ENCODE measurements at places on chromosomes 12 and 14.
A peak's percentile ranks its signal among the peaks of the same experiment; 100 is the strongest.

- DNase-seq: no peak
Measured at GRCh38 chr14:53338192-53338591, 185.1 kb upstream of the DDHD1 start.

DNA sequence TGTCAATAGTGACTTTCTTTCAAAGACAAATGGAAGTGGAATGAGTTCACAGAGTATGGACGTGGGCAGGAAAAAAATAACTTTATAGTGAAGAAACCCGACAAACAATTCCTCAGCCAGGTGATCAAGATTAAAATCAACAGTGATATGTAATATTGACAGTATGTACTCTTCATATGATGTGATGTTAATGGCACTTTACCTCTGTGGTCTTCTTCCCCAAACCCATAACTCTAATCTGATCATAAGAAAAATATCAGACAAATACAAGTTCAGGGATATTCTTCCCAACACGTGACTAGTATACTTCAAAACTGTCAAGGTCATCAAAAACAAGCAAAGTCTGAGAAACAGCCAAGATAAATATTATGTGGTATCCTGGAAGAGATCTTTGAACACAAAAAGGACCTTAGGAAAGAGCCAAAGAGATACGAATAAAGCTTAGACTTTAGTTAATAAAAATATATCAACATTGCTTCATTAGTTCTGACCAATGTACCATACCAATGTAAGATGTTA lies 215.5 kb downstream of the PPFIA2 start:
- DNase-seq: no peak

GRCh38 chr12:47739979-47740378 lies 14.7 kb upstream of the ENDOU start:
- no peak for DNase-seq

DNA sequence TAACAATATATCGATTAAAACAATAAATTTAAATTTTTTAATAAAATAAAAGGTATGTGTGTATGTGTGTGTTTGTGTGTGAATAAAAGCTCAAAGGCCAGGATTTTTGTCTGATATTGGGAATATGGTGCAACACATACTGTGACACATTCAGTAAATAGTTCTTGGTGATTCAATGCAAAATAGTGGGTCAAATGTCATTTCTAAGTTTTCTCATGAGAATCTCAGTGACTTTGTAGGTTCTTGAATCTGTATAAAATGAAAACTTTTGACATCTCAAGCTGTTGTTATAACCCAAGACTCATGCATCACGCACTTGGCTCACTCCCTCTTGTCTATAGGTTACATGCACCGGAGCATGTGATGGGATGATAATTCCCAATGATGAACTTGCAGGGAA lies 16.2 kb upstream of the MED6 start:
- no peak for DNase-seq

DNA sequence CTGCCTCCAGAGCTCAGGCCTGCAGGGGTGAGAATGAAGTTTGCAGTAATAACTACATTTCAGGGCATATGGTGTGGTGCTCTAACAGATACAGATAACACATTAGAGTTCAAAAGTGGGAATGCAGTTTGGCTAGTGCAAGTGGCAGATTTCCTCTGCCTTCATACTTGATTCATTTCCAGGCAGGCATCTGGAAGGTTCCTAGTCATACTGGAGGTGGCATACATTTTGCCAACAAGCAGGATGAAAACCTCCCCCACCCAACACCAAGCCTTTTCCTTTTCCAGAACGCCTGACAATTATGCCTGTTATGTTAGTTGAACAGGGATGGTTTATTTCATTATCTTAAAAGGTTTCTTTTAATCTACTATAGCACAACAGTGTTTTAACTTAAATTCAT lies 24.3 kb downstream of the VTI1B start:
- DNase-seq: no peak

DNA sequence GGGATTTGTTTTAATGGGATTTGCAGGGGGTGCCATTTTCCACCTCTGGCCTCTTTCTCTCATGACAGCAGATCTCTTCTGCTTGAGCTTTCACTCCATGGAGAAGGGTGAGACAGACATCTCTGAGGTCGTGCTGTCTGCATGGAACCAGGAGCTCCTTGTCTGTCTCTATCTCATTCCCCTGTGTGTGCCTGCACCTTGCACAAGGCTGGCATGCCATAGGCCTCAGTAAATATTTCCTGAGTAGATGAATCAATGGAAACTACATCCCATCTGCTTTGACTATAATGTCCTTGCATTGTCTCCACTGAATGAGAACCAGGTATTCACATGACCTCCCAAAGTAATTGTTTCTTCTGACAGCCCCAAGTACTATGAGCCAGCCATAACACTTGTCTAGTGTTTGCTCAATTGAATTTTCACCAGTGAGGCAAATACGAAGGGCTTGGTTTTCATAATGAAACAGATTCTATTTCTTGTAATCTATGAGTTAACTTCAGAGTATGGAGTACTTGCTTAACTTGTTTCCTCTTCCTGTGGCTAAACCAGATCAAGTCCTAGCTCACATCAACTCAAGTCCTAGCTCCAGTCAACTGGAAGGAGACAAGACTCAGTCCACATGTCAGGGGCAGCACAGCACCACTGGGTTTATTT lies 32.3 kb downstream of the KCNK13 start:
- DNase-seq: no peak

- peak; percentile 57 for DNase-seq
Measured at GRCh38 chr12:11981121-11981733, 89.5 kb upstream of the BCL2L14 start.

- peak; percentile 49 for DNase-seq
Measured at GRCh38 chr12:45655186-45655585, 74.3 kb upstream of the ARID2 start.

- DNase-seq: no peak
Measured at GRCh38 chr12:68294251-68294650, 37.9 kb downstream of the MDM1 start.

GRCh38 chr12:27207615-27208413 lies 36.3 kb upstream of the STK38L start:
- no peak for DNase-seq

DNA sequence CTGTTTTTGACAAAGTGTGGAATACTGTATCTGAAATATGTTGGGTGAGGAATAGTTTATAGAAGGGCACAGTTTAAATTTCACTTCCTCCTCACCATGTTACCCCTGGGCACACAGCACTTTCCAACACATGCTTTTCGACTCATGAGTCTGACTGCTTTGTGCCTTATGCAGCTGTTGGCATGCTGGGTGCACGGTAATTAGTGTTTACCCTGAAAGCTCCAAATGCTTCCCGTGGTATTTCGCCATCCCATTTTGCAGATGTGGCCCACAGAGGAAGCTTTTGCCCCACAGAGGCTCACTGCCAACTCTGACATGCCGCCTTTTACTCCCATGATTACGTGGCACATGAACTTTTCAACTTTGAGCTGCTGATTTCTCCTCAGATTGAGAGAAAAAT lies 168.6 kb downstream of the PRKCH start:
- no peak for DNase-seq

- DNase-seq: no peak
Measured at GRCh38 chr12:113408756-113409298, 5.1 kb upstream of the SDS start.

GRCh38 chr12:21819678-21820077 lies 45.2 kb upstream of the KCNJ8 start:
- no peak for DNase-seq

DNA sequence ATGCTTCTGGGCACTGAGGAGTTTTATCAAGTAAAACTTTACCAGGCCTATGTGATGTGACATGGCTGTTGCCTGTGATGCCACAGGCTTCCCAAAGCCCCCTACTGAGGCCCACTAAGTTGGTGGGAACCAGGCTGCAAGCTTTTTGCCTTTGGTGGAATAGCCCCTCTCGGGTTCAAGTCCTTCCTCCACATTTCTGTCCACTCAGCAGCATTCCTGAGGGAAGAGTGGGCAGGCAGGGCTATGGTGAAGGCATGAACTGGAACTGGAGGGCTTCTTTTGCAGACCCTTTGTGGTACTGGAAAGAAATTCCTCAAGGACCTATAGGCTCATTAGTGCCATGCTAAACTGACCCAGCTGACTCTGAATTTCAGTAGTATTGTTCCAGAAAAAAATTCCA lies 48.5 kb downstream of the WDR20 start:
- DNase-seq: no peak

GRCh38 chr14:58479975-58480374 lies 52.5 kb downstream of the KIAA0586 start:
- no peak for DNase-seq

GRCh38 chr14:65331652-65332051 lies 80.9 kb upstream of the FUT8 start:
- no peak for DNase-seq

GRCh38 chr14:88975043-88975830 lies 150.8 kb downstream of the TTC8 start:
- no peak for DNase-seq

- no peak for DNase-seq
Measured at GRCh38 chr12:66963901-66964300, 285.0 kb upstream of the GRIP1 start.

DNA sequence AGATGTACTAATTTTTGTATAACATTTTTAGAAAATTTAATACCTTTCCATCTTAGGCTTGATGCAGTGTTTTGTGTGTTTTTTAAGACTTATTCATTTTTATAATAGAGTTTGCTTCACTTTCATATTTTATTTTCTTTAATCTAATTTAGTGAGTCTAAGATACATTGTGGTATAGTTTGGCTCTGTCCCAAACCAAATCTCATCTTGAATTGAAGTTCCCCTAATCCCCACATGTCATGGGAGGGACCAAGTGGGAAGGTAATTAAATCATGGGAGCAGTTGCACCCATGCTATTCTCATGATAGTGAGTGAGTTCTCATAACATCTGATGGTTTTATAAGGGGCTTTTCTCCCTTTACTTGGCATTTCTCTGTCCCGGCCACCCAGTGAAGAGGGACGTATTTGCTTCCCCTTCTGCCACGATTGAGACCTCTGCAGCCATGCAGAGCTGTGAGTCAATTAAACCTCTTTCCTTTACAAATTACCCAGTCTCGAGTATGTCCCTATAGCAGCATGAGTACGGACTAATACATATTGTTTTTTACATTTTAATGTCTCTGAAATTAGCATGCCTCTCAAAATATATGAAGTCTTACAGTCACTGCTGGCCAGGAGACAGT lies 34.9 kb downstream of the GABARAPL1 start:
- no peak for DNase-seq

GRCh38 chr14:33602396-33602795 lies 348.5 kb downstream of the EGLN3 start:
- no peak for DNase-seq

DNA sequence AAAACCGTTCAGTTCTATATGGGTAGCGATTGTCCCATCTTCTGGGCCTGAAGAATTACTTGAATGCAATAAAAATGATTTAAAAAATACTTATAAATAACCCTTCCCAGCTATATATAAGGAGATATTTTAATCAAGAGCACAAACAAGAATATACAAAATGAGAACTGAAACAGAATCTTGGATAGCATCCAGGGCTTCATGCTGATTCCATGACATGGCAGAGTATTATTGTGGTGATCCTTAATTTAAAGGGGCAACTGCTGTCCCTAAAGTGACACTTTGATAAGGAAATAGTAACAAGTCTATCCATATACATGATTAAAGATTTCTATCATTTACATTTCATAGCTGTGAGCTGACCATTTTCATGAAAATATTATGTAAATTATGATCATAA lies 18.8 kb downstream of the WBP11 start:
- DNase-seq: no peak

DNA sequence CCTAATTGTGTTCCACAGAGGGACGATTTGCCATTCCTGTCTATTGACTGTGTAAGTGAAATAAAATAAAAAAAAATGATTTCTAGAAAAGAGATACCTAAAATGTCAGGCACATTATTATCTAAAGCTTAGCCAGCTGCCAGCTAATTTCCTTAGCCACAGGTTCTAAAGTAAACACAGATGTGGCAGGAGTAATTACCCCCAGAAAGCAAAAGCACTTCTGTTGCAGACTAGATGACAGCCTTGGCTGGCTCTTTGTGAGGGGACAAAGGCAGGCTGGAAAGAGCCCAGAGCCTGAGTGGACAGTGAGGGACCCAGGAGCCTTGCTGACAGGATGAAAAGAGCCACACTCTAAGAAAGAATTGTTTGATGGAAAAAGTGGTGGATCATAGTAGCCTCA lies 418.1 kb downstream of the LRIG3 start:
- no peak for DNase-seq

- no peak for DNase-seq
Measured at GRCh38 chr12:101298426-101298825, 18.5 kb downstream of the UTP20 start.

- DNase-seq: no peak
Measured at GRCh38 chr14:104935026-104935650, 10.5 kb downstream of the PLD4 start.

- no peak for DNase-seq
Measured at GRCh38 chr12:30953951-30954751, 27.6 kb downstream of the TSPAN11 start.

DNA sequence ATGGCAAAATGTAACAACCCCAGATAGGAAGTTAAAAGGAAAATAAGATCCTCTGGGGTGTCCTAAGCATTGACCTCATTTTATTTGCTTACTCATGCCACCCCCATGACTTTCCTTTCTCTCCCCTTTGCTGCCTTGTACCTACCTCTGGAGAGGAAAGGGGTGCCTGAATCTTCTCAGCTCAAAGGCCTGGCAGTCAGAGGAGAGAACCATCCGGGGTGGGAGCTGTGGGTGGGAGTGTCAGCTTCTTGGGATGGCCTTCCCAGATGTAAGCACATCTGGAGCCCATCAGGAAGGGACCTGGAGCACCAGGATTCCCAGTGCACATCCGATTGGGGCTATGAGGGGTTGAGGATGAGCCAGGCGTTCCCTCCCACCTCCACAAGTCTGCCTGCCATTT lies 5.2 kb upstream of the ITGA5 start:
- no peak for DNase-seq

GRCh38 chr12:117025481-117026151 lies 73.6 kb downstream of the TESC start:
- peak; percentile 42 for DNase-seq

DNA sequence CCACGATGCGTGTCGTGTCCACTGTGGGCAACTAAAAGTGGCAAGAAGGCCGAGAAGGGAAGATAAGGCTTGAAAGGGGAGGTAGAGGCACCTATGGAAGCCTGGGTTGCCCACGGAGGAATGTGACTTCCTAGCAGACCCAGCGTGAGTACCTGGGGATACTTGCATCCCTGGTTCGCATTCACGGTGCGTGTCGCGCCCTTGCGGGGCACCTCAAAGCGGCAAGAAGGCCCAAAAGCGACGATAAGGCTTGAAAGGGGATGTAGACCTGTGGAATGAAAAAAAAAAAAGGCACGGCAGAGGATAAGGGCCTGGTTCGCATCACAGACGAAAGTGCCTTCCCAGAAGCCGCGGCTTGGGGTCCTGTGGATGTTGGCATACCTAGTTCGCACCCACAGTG lies 282.9 kb downstream of the ALG10 start:
- no peak for DNase-seq

GRCh38 chr14:85943192-85943591 lies 413.2 kb downstream of the FLRT2 start:
- no peak for DNase-seq

GRCh38 chr14:20799892-20800544 lies 2.6 kb downstream of the RNASE1 start:
- DNase-seq: no peak

DNA sequence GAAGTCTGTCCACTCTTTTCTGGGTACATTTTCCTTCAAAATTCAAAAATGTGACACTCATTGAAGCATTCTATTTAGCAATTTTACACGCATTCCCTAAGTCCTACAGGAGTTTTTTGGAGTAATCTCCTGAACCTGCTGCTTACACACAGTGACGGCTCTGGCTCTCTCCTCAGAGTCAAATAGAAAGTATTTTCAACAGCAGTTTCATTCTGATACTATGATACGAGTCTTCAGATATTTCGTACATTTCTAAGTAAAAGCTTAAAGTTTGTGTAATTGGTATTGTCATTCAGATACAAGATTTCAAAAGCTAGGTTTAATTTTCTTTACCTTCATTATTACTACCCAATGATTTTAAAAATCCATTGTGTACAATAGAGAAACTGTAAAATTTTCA lies 36.4 kb downstream of the PIWIL1 start:
- DNase-seq: no peak

Data from effector memory CD8-positive, alpha-beta T cell (primary cell).